ENCODE measurements at places on chromosomes 11 and 22. TPM values are rescaled to one million over a fixed set of nuclear protein-coding genes. Genes with fewer than 3 reads are reported as not detected.

GRCh38 chr22:40519948-40520331 is 116.6 kb downstream of the MRTFA start:
- DNase-seq = no peak

DNA sequence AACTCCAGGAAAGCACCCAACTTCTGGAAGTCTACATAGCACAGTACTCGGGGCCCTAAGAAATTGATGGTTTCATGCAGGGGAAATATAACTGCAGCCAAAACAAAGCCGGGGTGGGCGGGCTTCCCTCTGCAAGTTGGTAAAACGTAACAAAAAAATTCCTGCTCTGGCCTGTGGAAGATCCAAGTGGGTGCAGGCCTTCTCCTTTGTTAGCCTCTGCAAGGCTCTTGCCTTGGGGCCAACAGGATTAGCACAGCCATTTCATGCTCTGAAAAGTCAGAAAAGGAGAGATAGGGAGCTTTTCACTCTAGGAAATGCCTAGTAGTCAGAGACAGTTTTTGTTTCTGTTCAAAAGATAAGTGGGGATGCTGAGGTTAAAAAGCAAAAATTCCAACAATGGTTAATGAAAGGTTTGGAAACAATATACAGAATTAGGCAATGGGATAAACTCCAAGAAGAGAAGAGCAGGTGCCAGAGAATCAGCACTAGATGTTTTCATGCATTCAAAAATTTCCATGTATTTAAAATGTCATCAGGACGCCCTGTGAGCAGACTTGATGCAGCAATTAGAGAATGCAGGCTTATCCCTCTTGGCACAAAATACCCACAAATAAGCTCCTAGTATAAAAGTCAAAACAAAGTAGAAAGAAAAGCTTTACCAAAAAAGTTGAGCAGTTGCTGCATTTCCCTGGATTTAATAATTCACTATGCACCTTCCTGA is 72.3 kb upstream of the CHRM4 start:
- no peak for DNase-seq

APOL1 gene
- 15.0 TPM for total RNA-seq

DNA sequence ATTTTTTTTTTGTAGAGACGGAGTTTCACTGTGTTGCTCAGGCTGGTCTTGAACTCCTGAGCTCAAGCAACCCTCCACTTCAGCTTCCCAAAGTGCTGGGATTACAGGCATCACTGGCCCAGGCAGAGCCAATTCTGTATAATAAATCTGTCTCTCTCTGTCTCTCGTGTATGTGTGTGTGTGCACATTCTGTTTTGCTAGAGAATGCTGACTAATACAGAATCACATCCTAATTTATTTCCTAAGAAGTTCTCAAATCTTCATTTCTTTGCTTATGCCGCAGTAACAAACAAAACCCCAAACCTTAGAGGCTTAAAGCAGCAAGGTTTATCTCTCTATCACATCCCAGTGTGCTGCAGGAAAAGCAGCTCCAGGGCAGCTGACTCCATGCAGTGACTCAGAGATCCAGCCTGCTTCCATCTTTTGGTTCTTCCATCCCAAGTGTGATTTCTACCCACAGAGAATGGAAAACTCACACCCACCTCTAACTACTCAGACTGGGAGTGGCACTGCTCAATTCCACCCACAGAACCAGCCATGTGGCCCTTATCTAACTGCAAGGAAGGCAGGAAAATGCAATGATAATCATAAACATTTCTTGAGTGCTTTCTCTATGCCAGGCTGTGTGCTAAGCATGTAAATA is 35.1 kb upstream of the LRRC10B start:
- no peak for DNase-seq
